ENCODE measurements at places on chromosomes 5 and 9.

GRCh38 chr5:135869935-135870334, 25.7 kb downstream of the IL9 start:
- no peak for DNase-seq

DNA sequence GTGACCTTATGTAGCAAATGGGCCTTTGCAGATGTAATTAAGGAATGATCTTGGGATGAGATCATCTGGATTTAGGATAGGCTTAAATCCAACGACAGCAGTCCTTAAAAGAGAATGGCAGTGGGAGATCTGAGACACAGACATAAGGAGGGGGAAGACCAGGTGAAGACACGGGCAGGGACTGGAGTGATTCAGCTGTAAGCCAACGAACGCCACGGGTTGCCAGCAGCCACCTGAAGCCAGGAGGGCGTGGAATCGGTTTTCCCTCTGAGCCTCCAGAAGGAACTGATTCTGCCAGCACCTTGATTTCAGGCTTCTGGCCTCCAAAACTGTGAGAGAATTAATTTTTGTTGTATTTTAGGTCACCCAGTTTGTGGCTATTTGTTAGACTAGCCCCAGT, 218.6 kb upstream of the ANKRD55 start:
- DNase-seq, result no peak

GRCh38 chr5:149959406-149960236, 937 bp upstream of the SLC26A2 start:
- DNase-seq, result no peak

- DNase-seq, result no peak
Observed at GRCh38 chr5:55541056-55541635, 6.4 kb upstream of the PLPP1 start.

GRCh38 chr5:158180407-158180806, 321.5 kb upstream of the CLINT1 start:
- no peak for DNase-seq

GRCh38 chr9:11269036-11269435, 656.2 kb upstream of the PTPRD start:
- DNase-seq, result no peak

DNA sequence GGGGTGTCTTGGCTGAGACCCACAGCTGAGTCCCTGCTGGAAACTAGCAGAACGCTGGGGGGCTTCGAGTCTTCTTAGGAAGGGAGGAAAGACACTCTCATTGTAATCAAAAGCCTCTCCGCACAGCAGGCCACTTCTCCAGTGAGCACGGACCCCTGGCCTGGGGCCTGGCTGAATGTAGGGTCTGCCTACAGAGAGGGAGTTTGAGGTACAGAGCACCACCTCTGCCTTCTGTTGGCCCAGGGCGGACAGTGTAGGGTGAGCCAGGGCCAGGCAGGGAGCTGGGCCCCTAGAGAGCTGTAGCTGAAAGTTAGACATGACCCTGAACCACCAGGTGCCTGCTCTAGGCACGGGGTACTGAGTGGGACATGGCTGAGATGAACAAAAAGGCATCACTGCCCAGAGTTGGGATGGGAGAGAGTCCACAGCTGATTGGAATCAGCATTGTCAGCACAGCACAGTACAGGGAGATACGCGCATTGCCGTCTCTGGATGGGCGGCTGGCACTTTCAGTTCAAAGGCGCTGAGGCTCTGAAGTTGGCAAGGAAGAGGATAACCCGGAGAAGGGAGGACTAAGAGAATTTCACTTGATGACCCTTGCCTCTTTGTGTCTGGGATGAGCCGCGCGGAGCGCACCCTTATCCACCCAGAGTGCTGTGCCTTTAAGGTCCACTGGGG, 363 bp upstream of the SLC25A48 start:
- no peak for DNase-seq

DNA sequence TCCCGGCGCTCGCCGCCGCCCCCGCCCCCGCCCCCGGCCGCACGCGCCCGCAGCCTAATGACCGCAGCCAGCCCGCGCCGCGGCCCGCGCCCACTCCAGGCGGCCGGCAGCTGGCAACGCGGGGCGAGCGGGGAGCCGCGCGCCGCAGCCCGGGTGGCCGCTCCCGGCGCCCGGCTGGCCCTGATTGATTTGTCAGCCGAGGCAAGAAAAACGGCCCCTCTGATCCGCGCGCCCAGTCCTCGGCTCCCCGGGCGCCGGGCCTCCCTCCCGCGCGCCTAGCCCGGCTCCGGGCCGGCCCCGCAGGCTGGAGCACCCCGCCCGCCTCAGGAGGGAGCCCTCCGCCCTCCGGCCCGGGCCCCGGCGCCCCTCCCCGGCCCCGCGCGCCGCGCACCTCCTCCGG, 11.9 kb upstream of the LHX2 start:
- DNase-seq, result no peak

DNA sequence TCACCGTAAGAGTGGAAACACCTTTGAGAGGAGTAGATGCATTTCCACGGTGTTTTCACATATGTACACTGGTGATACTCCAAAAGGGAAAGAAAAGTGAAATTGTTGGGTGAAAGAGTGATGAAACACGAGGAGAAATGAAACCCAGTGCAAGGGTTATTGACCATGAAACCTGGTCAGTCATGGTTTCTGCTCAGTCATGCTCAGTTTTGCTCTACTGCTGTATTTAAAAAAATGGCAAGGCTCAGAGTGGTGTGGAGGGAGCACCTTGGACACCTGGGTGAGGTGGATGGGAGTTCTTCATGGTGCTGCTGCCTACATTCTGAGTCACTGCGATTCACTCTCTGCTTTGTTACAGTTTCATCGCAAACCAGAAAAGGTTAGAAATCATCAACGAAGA, 32.3 kb downstream of the NTRK2 start:
- no peak for DNase-seq

DNA sequence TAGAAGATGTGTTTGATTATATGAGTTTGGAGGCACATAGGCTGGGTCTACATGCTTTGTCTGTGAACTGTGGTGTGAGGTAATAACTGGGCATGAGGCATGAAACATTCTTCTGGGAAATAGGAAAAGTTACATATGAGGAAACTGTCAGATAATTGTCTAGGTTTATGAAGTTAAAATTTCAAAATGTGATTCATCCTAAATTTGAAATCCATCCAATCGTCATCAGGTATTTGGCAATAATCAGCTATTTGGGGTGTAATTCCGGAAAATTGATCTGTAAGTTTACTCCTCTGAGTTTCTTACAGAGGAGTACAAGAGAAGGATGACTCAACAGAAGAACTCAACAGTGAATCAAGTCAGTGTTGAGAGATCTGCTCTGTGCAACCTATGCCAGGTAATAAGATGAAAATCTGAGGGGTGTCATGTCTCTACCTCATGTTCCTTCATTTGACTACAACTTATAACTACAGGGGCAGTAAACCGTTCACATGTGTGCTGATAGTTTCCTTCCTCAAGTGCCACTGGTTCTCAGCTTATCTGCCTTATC, 1171.6 kb upstream of the CDH18 start:
- DNase-seq, result no peak

DNA sequence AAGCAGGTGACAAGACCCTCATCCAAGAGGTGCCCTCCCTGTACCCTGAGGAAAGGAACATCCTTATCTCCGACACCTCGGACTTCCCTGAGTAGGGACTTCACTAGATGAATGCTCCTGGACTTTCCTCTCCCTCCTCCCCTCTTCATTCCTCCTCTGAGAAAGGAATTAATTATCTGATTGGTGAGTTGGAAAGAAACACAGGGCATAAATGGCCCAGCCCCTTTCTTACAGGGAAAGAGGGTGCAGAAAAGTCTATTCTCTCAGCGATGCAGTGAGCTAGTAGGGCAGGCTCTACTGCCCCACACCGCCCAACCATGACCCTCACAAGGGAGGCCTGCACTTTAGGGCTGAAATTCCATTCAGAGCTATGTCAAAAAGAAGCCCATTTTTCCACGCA, 87.5 kb downstream of the TTC39B start:
- DNase-seq, result no peak

DNA sequence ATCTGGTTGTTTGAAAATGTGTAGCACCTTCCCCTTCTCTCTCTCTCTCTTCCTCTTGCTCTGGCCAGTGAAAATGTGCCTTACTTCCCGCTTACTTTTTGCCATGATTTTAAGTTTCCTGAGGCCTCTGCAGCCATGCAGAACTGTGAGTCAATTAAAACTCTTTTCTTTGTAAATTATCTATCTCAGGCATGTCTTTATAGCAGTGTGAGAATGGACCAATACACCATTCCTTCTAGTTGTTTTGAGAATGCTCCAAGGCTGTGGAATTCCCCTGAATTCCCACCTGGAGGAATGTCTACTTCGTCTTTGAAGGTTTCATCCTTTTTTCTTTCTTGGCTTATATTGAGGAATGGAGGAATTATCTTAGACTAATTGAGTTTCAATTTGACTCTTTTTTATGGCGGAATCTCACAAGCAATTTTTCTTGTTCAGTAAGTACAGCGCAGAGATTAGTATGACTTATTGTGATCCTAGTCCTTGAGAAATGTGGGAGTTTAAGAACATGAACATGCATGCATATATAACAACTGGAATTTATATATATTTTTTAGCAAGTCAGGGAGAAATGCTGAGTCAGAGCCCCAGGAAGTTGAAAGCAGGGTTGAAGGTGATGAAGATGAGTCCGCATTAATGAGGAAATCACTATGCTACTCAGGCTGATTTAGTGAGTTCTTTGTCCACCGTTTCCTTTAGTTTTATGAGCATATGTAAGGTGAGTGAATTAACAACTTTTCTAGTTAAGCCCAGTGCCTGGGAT, 488.1 kb upstream of the ADAMTS16 start:
- no peak for DNase-seq

DNA sequence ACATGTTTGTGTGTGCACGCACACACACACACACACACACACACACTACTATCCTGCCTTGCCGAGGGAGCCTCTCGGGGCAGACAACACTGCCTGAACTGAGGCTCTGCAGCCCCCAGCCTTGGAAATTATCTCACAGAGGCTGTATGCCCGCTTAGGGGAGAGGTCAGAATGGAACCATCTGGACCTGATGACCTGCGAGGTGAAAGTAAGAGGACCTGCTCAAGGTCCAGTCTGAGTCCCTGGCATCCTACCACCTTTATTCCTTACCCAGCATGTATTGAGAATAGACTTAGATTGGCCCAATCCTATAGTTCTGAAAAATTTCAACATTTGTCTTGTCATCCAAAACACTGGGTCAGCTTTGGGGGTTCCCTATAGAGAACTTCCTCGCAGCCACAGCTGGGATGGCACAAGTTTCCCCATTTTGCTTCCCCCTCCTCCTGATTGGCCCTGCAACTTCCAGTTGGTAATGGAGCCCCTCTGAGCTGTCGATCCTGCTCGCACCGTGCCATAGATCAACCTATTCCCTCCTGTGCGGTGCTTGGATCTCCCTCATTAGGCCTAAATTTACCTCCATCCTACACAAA, 10.2 kb downstream of the MVB12B start:
- DNase-seq, result no peak

- DNase-seq, result no peak
Observed at GRCh38 chr5:140243706-140244250, 59.1 kb downstream of the PFDN1 start.

DNA sequence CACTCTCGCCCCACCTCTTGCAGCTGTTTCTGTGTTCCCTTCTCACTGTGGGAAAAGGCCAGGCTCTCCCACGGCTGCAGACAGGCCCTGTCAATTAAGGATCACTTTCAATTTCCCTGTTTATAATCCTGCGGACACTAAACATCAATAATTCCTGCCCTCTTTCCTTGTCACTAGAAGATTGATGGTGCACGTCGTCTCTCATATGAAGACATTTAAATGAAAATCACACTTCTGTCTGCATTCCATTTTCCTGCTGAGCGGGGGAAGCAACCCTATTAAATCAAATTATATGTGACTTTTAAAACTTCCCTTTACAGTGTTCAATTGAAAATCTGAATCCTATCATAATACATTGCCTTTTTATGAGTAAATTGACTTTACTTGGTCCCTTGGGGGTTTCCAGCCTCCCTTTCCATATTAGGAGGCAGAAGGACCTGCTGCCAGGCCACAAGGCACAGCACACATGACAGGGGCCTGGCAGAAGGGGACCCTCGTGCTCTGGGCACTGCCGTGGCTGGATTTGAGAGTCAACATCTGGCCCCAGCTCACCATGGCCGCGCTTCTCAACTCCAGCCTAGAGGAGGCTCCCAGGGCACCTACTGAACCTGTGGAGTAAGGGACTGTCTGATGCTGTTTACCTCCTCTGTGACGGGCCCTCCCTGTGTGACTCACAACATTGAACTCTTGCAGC, 311.0 kb upstream of the IRX4 start:
- DNase-seq, result no peak

GRCh38 chr9:81522716-81523551, 166.4 kb downstream of the TLE1 start:
- no peak for DNase-seq

DNA sequence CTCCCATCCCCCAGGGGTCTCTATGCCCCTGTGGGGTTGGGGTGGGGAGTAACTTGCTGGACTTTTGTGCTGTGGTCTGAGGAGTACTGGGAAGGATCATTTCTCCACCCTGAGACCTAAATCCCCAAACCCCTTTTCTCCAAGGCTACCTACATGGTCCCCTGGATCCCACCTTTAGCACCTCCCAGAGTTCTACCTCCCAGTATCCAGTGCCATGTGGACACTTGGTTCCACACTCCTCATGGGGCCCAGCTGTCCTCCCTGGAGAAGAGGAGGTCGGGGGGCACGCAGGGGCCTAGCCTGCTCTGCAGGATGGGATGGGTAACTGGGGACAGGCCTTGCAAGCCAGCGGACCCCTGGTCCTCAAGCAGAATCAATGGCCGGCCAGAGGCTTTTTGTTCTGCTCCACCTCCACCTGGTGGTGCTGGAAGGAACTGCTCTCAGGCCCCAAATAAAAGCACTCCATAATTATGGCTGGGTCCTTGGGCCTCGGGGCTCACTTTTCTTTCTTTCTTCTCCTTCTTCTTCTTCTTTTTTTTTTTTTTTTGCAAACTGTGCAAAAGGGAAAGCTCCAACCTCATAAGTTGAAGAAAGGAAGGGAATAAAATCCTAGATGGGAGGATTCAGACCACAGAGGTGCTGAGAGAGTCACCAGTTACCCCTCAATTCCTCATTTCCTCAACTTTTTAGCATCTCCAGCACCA, 68.4 kb downstream of the PSD2 start:
- DNase-seq, result peak; percentile 23

DNA sequence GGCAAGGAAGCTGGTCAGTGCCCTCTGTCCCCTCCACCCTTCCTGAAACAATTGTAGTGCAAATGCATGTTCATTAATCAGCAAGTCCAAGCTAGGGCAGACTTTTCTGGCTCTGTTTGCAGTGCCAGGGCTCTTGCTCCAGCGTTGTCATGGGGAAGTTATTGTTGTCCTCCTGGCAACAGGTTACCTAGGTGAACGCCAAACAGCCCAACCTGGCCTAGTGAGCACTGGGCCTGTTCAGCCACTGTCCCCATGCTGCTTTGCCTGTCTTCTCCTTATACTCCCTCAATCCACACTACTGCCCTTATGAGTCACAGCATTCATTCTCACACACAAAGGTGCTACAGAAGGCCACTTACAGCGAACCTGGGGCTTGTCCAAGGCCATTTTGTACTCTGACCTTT, 34.5 kb upstream of the GLIS3 start:
- DNase-seq, result no peak

DNA sequence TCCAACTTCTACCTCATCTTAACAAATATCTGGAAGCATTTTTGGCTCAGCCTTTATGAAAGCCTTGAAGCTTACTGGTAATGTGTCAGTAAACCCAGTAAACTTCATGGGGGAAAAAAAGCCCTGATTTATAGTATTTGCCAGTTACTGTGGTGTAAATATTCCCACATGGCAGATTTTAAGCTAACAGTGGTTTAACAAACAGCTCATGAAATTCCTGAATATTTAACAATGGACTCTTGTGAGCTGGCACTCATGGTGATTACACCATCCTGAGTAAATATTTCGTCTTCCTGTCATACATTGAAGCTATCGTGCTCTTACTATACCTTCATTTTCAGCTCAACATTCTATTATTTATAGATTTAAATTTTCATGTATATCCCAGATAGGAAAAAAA, 57.0 kb upstream of the ACOT12 start:
- no peak for DNase-seq

GRCh38 chr5:171363846-171364245, 23.8 kb upstream of the NPM1 start:
- DNase-seq, result no peak

All from activated effector memory CD4-positive, alpha-beta T cell treated with Interleukin-2 at 50 U/mL for 16 hours (primary cell).